ENCODE measurements at places on chromosomes 7 and 10.

- DNase-seq: no peak
These were observed 136.4 kb downstream of the VTI1A start for GRCh38 chr10:112583236-112583939.

- DNase-seq: no peak
These were observed 136.1 kb downstream of the ELMO1 start for GRCh38 chr7:37312608-37313007.

DNA sequence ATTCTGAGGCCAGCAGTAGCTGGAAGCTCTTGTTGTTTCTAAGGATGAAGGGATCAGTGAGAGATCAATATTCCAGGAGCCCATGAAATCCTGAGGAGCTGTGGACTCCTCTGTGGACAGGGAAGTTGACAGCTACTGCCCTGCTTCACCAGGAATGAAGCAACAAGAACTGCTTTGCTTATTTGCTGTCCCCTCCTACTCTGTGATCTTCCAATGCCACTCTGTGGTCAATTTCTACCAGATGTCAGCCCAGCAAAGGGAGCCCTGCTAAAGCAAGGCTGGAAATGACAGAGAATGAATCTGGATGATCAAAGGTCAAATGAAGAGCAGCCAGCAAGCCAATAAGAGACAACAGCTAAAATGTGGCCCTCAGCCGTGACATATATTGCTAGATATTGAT lies 227.5 kb upstream of the CHRM2 start:
- DNase-seq: no peak

GRCh38 chr10:120701381-120701780 lies 149.8 kb upstream of the WDR11 start:
- DNase-seq: no peak

- no peak for DNase-seq
These were observed 21.6 kb upstream of the KLF6 start for GRCh38 chr10:3806603-3807002.

DNA sequence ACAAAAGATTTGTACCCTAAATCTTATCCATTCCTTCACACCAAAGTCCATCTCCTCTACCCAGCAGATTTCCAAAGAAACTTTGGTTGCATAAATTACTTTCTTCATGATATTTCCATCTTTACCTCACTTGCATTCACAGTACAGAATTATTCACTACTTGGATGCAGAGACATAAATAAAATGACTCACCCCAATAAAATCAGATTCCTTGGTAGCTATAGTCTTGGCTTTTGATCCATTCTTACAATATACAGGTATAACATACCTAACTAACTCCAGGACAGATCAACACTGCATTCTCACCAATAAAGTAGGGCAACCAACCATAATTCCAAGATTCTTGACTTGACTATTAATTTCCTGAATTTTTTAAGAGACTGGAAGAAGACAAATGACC lies 815.1 kb downstream of the MAGI2 start:
- no peak for DNase-seq

GRCh38 chr10:104128214-104128613 lies 6.2 kb downstream of the SFR1 start:
- no peak for DNase-seq

GRCh38 chr10:79301754-79302530 lies 45.3 kb upstream of the PPIF start:
- DNase-seq: no peak

GRCh38 chr7:101812595-101812994 lies 4.8 kb upstream of the CUX1 start:
- DNase-seq: no peak

DNA sequence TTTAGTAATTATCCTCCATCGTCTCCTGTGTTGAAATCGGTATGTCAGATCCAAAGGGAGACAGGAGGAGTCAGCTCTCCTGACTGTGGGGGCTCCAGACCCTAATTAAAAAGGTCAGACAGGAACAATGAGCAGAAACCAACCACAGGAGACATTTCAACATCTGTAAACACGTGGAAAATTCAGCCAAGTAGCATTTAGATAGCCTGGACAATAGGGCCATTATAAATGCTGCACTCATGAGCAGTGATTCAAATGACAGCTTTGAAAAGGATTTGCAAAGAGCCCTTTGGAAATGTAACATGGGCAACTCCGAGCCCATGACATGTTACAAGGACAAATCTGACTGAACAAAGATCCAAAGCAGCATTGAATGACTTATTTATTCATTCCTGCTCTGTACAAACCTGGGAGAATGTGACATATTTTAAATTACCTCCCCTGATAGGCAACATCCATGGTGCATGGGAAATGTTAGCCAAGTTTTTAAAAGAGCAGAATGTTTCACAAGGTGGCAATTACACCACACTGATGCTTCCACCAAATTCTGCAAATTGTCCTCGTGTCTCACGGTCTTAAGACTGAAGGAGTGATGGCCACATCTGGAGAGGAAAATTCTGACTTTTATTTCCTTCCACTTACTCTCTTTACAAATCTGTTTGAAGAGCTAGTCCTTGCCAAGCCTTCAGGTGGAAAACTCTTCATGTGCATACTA lies 113.3 kb upstream of the KMT2E start:
- DNase-seq: no peak

DNA sequence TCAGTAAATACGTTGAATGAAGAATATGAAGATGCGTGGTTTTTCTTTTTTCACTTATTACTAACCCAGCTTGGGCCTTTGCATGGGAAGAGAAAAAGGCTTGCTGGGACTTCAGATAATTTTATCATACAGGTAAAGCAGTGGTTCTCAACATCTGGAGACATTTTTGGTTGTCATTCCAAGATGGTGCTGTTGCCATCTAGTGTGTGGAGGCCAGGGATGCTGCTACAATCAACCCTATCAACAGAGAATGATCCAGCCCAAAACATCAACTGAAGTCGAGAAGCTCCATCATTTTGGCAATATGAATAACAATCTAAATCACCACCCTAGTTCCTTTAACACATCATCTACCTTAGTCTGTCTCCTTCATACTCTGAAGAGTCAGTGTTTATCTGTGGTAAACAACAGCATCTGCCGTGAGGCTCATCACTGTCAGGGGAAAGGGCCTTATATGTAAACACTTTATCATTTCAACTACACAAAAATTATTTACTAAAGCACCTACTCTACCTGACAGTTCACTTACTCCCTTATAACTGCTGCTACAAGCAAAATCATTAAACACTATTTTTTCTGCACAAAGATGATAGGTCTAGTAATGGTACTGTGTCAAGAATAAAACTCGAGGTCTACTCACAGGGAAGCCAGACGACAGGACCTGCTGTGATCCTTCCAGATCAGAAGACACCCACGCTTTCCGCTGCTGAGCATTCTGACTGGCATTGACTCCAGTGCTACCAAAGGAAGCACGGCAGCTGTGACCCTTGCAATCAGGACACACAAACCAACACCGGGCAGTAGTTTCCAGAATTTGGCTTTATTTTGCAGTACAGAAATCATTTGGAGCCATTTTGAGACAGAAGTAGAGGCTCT lies 48.6 kb downstream of the GDI2 start:
- DNase-seq: no peak

DNA sequence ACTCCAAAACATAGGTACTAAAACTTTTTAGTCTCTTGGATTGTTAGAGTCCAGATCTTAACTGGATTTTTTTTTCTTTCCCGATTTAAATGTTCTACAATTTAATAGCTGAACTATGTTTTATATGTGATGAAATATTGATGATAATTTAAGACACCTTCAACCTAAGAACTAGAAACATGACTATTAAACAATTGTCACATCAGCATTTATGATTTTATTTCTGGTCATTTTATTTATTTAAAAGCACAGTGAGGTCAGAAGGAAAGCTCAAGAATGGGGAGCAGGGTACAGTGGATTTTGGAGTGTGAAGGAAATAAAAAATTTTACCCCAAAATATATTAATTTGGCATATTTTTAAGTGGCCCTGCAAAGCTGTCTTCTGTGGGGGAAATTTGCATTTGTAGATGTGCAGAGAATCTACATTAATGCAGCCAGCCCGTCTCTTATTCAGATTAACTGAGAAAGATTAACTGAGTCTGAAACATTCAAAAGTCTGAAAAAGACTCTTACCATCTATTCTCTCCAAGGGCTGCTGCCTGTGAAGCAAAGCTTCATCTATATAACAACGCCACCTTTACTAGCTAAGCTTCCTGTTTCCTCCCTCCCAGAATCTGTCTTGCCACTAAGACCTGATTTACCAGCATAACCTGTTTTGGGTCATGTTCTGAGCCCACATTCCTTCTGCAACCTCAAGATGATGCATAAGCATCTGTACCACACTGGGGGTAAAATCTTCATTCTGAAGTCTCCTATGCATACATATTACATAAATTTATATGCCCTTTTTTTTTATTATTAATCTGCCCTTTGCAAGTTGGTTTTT lies 86.4 kb downstream of the TMEM106B start:
- DNase-seq: no peak

- no peak for DNase-seq
These were observed 2.4 kb downstream of the ZNRF2 start for GRCh38 chr7:30286749-30287148.

- DNase-seq: no peak
These were observed 24.0 kb downstream of the COBL start for GRCh38 chr7:51292596-51292995.

- no peak for DNase-seq
These were observed 73.4 kb downstream of the TCERG1L start for GRCh38 chr10:131237991-131238651.

GRCh38 chr10:62075912-62076311 lies 174.4 kb downstream of the ARID5B start:
- no peak for DNase-seq

DNA sequence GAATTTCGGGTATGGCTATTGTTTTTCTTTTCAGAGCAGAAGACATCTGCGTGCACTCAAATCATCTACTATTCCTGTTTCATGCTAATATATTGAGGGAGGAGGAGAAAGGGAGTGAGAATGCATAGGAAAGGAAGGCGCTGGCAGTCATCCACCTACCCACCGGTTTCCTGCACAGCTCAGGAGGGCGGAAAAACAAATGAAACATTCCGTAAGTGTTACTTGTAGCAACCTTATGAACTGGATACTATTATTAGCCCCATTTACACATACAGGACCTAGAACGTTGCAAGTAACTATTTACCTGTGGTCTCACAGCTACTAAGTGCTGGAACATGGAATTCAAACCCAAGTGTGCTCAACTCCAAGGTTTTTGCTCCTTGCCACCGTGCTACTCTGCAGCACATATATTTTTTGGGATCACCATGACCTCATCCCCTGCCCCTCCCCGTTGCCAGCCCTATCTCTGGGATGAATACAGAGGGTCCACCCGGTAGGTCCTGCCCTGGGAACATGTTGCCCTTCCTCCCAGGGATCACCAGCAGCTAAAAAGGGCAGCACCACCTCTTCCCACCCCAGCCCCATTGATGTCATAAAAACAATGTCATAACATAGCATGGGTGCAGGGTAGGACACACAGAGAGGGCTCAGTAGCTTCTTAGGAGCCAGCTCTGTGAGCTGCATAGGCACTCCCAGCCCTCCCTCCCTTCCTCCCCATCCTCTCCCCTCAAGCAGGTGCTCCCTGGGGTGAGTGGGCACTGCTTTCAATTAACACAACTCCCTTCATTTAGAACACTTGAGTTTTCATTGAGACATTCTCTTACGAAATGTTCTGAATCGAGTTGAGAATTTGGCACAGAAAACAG lies 16.9 kb downstream of the GFRA1 start:
- no peak for DNase-seq

GRCh38 chr10:48751730-48752129 lies 67.1 kb downstream of the WDFY4 start:
- no peak for DNase-seq

DNA sequence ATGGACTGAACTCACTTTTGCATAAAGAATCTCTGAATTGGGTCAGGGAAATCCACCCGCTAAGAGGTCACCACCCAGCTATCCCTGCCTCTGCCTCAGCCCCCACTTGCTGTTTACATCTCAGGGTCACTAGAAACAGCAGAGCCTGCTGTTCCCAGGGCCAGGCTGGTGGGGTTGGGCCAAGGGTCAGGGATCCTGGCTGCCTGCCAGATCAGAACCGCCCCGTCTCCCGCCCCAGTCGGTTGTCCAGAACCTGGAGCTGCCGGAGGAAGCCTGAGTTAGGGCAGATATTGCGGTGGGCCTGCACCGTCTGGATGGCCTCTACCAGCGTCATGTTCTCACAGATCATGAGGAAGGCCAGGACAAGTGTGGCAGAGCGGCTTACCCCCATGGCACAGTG lies 17.0 kb upstream of the SAMD8 start:
- DNase-seq: no peak
